Renal pelvis (tissue), 12 donors: ENCODE measurements at places on chromosomes 2 and 18.
A peak's percentile ranks its signal among the peaks of the same experiment; 100 is the strongest.

DNA sequence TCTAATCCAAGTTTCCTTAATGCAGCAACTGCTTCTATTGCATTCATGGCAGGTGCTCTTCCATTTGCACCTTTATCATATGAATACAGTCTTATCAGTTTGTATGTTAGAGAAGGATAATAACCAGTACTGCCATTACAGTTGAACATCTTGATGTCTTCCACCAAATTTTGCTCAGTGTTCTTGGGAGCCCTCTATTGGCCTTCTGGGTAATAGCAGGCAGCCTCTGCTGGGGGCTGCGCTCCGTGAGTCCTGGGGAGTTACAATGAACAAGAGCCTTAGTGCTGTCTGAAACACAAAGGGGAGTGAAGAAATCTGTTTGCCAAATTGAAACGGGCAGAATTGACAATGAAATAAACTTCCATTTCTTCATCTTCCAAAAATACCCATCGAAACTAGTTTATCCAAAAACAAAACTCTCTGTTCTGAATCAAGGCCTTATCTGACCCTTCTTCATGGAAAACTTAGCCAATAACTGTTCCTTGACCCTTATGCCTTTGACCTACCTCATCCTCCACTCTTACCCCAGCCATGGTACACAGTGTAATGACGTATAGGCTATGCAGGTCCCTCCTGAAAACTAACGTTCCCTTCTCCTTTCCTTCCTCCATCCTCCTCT is 79.9 kb downstream of the ALK start:
- DNase-seq: peak; percentile 10

- no peak for DNase-seq
These were observed 18.7 kb downstream of the GKN2 start for GRCh38 chr2:68934021-68934420.

DNA sequence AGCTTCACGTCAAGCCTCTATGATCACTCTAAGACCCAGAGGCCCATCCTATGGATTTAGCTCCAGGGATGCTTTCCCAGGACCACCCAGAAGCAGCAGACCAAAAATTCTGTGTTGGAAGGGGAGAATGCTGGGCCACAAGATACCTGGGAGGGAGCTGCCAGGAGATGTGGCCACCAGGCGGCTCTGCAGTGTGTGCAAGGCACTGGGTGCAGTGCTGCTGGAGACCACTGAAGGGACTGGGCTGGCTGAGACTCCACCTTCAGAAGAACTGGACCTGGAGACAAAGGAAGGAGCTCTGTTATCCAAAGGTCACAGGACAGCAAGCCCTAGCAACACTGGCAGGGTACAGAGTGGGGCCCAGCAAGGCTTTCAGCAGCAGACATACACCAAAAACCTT is 34.0 kb downstream of the KANSL3 start:
- no peak for DNase-seq

DNA sequence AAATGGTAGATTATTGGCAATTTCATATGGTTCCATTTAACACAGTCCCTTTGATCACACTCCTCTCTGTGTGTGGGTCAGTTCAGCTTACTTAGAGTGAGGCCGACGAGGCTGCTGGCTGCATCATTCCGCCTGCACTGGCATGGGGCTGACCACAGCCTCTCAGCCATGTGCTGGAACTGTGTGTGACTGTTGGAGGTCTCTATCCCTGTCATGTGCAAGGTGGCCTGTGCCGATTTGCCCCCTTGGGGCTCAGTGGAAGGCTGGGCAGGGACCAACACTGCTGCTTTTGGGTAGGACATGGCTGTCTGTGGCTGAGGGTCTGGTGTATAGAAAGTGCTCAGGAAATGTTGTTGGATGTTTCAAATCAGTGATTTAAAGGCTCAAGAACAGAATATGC is 454.0 kb upstream of the HS6ST1 start:
- DNase-seq: no peak

GRCh38 chr2:221068123-221068522 is 504.0 kb downstream of the EPHA4 start:
- DNase-seq: no peak
